Thoracic aorta (tissue), 2 donors: ENCODE measurements at places on chromosomes 1 and 21.

- no peak for DNase-seq
These were observed 39.1 kb downstream of the IFI44 start for GRCh38 chr1:78688697-78689096.

DNA sequence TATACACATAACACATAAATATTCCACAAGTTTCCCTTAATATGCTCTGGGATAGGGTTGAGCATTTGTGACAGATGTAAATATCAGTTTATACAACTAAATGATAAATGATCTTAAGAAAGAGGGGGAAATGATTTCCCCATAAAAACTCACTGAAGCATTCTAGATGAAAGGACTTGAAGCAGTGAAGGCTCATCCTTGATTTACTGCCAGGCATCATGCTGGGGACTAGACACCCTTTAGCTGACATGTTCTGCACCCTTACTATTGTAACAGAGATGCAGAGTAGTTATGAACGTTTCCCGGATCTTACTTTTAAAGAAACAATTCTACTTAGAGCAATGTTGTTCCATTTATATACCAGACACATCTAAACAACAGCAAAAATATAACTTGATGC lies 235.8 kb downstream of the PTGER3 start:
- DNase-seq = no peak

GRCh38 chr1:89823679-89824292 lies 3.0 kb downstream of the LRRC8D start:
- DNase-seq = no peak

- DNase-seq = no peak
These were observed 18.3 kb upstream of the ARID1A start for GRCh38 chr1:26677306-26678115.

- no peak for DNase-seq
These were observed 8.0 kb upstream of the PKP1 start for GRCh38 chr1:201275253-201275666.

- no peak for DNase-seq
These were observed 57.4 kb downstream of the SLX9 start for GRCh38 chr21:44996983-44997936.

- no peak for DNase-seq
These were observed 123.6 kb downstream of the TGFB2 start for GRCh38 chr1:218468711-218469110.

DNA sequence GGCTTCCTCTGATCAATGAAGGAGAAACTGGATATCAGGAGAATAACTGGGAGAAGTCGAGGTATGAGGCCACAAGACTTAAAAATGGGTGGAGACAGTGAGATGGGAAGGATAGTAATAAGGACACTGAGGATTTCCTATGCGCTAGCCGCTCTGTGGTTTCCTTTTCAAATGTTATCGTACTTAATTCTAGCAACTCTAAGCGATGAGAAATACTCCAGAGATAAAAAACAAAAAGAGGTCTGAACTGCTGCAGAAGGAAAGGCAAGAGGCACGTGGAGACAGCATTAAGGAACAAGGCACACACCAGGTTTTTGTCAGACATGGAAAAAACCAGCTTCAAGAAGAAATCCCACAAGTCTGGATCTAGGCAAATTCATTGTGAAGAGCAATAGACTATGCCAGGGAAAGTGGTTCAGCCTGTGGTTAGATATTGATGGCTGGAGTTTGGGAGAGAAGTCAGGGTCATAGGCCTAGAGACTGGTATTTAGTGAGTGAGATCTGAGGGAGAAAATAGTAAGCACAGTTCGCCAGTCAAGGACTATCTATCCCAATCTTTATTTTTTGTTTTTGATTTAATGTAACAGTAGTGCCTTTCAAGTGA lies 5.3 kb downstream of the CLCA2 start:
- DNase-seq = no peak

GRCh38 chr1:228988664-228989063 lies 253.4 kb downstream of the RHOU start:
- DNase-seq = no peak

- DNase-seq = no peak
These were observed 26.6 kb upstream of the MPZL1 start for GRCh38 chr1:167695147-167695546.

GRCh38 chr1:194537521-194537920 lies 1351.1 kb upstream of the B3GALT2 start:
- DNase-seq = no peak

DNA sequence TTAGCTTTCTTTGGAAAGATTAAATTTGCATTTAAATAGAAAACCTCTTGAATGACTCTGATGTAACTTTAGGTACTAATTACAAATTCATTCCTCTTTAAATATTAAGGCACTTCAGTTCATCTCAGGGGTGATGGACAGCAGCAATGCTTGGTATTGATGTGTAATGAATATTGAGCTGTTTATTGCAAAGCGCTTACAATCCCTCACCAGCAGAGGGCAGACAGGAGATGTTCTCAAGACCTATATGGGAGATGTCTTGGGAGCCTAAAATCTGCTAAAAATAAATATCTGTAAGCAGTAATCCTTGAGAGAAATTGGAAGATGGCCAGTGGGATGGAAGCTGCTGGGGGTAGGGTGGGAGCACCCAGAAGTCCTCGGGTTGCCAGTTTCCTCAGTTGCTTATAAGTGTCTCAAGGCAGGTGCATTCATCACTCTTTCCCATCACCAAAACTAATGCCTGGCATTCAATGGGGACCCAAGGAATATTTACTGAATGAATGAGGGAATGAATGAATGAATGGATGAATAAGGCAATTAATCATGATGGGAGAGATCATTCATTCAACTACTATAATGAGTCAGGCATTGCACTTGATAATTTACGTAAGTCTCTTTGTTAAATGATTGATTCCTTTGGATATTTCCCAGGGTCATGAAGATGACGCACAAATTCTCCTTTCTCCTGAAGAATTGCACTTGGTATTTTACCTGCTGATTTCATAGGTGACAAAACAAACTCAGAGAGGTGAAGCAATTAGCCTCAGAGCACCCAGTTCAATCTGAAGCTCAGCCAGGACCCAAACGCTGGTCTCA lies 2.3 kb downstream of the KLHDC8A start:
- DNase-seq = no peak

- DNase-seq = no peak
These were observed 522 bp downstream of the TMEM59 start for GRCh38 chr1:54052431-54052933.

- no peak for DNase-seq
These were observed 4.9 kb downstream of the POMGNT1 start for GRCh38 chr1:46193285-46193684.

DNA sequence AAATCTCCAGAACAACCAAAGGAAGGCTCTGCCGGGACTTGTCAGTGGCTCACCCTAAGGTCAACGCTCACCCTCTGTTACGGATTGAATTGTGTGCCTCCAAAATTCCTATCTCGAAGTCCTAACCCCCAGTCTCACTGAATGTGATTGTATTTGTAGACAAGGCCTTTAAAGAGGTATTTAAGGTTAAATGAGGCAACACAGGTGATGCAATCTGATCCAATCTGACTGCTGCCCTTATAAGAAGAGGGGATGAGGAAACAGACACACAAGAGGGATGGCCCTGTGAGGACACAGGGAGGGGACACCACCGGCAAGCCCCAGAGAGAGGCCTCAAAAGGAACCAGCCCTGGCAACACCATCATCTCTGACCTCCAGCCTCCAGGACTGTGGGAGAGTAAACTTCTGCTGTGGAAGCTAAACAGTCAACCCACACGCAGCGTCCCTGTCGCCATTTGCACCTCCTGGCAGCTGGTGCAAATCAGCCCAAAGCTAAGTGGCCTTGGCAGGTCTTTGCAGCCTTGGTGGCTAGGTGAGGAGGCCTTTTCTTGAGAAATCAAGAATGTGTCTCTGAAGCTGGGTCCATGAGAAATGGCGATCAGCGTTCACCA lies 24.2 kb downstream of the UBASH3A start:
- no peak for DNase-seq

GRCh38 chr1:179888071-179888470 lies 6.0 kb downstream of the TOR1AIP1 start:
- no peak for DNase-seq

DNA sequence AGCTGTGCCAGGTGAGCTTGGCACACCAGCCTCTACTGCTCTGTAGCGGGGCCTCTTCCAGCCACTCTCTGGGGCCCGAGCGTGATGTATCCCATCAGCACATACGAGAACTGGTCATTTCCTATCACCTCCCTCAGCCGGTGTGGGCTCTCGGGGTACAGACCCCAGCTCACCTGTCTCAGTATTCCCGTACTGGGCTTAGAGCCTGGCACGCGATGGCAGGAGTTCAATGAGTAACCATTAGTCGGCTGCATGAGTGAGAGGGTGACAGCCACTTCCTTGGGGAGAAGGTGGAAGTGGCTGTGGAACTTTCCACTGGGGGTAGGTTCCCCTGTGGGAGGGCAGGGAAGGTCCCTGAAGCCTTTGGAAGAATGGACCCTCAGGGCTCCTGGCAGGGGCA lies 46.1 kb downstream of the ECE1 start:
- no peak for DNase-seq

- DNase-seq = no peak
These were observed 688 bp downstream of the SCAMP3 start for GRCh38 chr1:155261493-155261851.

GRCh38 chr1:24098943-24099638 lies 12.8 kb downstream of the MYOM3 start:
- no peak for DNase-seq

- no peak for DNase-seq
These were observed 138.8 kb upstream of the CSF3R start for GRCh38 chr1:36621531-36621930.

DNA sequence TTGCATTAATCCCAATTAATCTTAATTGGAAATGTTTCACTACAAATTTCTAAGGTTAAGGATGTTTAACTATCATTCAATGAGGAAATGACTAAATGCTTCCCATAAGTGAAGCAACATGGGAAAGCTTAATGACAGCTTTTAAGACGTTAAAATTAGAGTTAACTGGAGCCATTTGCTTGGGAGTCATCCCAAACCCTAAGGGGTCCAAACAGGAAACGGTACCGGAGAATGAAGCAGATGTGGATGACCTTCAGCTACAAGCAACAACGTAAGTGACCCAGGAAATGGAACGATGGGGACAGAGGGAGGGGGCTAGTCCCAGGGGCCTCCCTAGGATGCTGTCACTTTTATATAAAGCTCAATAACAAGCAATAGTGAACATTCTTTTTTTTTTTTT lies 62.2 kb downstream of the CAPZB start:
- DNase-seq = no peak

DNA sequence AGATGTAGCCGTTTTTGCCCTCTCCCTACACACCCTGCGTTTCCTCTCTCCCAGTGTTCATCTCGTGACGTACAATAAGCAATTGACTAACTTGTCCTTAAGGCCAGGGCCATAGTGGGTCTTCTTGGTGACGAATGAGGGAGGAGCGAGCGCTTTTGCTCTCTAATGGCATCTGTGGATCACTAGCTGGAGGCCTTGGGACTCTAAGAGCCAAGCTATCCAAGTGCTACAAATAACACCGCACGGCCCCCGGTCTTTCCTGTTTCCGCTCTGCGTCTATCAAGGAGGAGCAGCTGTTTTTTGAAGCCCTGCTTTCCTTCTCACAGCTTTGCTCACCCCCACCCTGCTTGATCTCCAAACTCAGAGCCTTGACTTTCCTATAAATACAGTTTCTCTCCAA lies 25.2 kb downstream of the EVA1C start:
- DNase-seq = no peak

DNA sequence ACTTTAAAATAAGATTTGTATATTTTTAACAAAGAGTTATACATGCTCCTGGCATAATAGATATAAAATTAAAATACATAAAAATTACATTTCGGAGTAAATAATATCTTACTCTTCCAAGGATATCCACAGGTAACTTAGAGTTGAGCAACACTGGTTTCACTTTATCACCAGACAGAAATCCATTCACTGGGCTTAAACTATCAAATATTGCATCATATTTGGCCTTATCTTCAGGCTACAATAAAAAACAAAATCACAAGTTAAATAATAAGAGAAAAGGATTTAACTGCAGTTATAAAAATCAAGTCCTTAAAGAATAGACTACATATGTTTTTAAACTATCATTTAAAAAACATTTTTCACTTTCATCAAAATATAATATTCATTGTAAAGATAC lies 55.5 kb downstream of the EPS15 start:
- DNase-seq = no peak

DNA sequence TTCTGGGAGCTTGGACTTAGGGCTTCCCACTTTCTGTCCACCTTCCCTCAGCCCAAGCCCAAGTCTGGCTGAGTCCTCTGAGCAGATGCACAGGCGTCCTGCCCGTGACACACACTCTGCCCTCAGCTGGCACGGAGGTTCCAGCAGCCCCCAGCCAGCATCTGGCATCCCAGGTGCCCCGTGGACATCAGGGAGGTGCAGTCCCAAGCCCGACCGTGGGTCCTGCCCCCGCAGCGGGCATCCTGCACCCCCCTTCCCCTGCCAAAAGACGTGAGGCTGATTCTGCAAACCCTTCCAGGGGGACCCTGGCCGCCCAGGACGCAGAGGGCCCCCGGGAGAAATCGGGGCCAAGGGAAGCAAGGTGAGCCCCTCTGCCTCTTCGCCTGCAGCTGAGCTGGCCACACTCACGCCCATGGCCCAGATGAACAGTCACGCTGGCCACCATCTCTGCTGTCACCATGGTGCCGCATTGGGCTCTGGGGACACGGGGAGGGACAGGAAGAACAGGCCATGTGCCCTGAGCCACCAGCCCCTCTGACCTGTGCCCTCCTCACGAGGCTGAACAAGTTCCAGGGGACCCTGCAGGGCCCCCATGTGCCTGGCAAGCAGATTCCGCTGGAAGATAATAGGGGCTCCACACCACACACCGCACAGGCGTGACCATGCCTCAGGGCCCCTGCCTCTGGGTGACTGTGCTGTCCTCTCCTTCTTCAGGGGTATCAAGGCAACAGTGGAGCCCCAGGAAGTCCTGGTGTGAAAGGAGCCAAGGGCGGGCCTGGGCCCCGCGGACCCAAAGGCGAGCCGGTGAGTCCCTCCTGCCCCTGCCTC lies 20.6 kb downstream of the COL6A2 start:
- no peak for DNase-seq

- no peak for DNase-seq
These were observed 24.0 kb downstream of the TMPRSS2 start for GRCh38 chr21:41483973-41484372.

GRCh38 chr1:248757784-248758195 lies 2.2 kb upstream of the LYPD8 start:
- DNase-seq = no peak

- DNase-seq = no peak
These were observed 32.5 kb downstream of the XKR8 start for GRCh38 chr1:27992276-27992675.

GRCh38 chr1:234656944-234657654 lies 47.1 kb upstream of the IRF2BP2 start:
- DNase-seq = no peak

- DNase-seq = no peak
These were observed 85.5 kb downstream of the RIPK4 start for GRCh38 chr21:41681348-41681801.

DNA sequence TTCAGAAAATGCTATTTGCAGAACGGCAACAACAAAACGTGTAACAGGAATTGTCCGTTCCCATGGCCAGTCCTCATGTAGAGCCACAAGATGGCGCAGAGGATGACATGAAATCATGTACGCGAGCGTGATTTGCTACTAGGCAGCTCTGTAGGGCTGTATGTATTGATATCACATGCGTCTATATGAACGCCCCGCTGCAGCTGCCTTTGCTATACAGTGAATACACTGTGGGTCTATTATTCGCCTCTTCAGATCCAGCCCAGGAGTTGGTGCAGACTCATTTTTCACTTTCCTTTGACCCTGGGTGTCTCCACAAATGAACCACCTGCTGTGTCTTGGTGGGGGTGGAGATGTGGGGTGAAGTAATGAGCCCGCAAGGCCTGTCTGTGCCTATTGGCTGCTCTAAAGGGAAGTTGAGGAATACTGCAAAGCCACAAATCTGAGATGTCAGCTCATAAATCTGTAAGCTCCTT lies 361.5 kb downstream of the KIF26B start:
- no peak for DNase-seq

- DNase-seq = no peak
These were observed 214.4 kb downstream of the SLC35F3 start for GRCh38 chr1:234118911-234119310.
